ENCODE measurements at places on chromosomes 1 and 21. TPM values are rescaled to one million over a fixed set of nuclear protein-coding genes. Genes with fewer than 3 reads are reported as not detected.
A peak's percentile ranks its signal among the peaks of the same experiment; 100 is the strongest.

GRCh38 chr1:29290414-29290985 is 54.2 kb downstream of the PTPRU start:
- DNase-seq: no peak

DNA sequence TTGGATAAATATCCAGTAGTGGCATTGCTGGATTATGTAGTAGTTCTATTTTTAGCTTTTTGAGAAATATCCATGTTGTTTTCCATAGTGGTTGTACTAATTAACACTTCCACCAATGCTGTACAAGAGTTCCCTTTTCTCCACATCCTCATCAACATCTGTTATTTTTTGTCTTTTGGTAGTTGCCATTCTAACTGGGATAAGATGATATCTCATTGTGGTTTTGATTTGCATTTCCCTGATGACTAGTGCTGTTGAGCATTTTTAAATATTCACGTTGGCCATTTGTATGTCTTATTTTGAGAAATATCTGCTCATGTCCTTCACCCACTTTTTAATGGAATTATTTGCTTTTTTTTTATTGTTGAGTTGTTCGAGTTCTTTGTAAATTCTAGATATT is 183.9 kb downstream of the PTPRU start:
- DNase-seq: no peak

DNA sequence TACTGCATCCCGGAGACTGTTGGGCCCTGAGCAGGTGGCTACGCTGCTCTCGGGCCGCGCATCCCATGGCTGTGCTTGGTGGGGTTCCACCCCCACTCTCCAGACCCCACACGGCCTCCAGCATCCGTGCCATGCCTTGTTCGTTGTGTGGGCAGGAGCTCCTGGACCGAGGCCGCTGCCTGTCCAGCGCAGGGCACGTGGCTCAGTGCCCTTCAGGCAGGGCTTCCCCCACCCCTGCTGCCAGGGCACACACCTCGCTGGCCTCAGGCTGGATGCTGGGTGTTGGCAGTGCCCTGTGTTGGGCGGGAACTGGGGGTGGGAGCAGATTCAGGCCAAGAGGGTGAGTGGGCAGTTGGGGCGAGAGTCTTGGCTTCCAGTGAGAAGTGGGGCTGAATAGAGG is 9.9 kb downstream of the PRKCZ start:
- DNase-seq: no peak

GRCh38 chr1:228846952-228847351 is 111.7 kb downstream of the RHOU start:
- peak; percentile 60 for DNase-seq

DNA sequence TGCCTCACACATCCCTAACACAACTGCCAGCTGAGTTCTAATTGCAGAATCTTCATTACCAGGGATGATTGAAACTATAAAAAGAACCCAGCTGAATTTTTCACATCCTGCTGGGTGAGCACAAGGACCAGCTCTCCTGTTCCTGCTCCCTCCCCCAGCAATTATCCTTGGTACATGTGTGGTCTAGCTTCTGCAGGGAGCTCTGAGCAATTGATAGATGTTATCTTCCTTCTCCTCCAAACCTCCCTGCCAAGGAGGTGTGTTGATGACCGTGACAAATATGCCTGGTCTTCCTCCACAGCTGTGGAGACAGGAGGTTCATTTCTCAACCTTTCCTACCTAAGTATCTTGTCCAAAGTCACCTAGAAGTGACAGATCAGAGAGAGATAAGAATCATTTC is 65.3 kb upstream of the MAN1A2 start:
- DNase-seq: no peak

- no peak for DNase-seq
Observed at GRCh38 chr1:201358596-201358995, 18.9 kb downstream of the TNNT2 start.

- peak; percentile 93 for DNase-seq
Observed at GRCh38 chr1:31154632-31155215, 85.0 kb downstream of the NKAIN1 start.

- no peak for DNase-seq
Observed at GRCh38 chr21:23949493-23949892, 1657.8 kb downstream of the MRPL39 start.

GRCh38 chr1:9892563-9893528 is 17.2 kb downstream of the CTNNBIP1 start:
- no peak for DNase-seq

- DNase-seq: no peak
Observed at GRCh38 chr1:111082421-111083203, 57.3 kb downstream of the DRAM2 start.

GRCh38 chr1:152107984-152108881 is 7.0 kb downstream of the TCHH start:
- DNase-seq: no peak

GRCh38 chr1:225460737-225461532 is 33.1 kb upstream of the LBR start:
- DNase-seq: no peak

DNA sequence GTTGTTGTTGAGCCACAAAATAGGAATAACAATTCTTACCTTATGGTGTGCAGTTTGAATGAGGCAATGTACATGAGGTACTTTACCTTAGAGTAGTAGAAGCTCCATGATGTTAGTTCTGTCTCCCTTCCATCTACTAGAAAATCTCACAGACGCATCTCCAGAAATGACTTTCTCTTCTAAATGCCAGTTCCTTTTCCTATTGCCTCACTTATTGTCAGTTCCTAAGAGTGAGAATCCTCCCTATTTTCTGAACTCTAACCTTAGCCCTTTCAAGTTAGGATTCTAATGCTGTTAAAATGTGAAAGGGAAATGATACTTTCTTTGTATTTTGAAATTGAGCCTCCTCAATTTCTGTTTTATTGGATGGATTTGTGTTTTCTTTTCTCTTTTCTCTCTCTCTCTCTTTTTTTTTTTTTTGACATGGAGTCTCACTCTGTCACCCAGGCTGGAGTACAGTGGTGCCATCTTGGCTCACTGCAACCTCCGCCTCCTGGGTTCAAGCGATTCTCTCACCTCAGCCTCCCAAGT is 18.6 kb upstream of the MAPKAPK2 start:
- no peak for DNase-seq

GRCh38 chr1:119874186-119874585 is 22.1 kb downstream of the ADAM30 start:
- no peak for DNase-seq

- no peak for DNase-seq
Observed at GRCh38 chr1:206683313-206683712, 1.4 kb upstream of the MAPKAPK2 start.

DNA sequence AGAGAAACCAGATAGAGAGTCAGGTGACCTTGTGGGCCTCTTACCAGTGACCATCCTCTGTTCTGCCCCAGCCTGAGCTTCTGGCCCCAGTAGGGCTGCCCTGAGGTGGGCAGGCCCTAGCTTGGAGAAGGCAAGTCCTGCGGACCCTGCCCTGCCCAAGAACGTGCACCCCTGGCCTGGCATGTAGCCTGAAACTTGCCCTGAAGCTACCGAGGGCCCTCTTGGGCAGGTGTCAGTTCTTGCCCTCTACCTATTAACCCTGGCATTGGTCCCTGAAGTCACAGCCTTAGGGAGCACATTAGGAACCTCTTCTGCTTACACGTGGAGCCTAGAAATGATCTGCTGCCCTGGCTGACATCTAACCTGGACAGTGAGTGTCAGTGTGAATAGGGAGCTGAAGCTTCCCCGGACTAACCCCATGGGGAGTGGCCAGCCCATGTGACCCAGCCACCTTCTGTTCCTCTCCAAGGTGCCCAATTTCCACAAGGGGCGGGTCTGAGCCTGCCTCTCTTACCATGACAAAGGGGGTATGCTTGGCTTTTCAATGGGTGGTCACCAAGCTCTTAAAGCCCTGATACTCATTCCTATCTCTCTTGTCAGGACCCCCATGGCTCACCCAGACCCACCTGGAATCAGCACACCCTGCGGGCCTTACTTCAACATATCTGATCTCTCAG is 163.0 kb downstream of the ZSCAN20 start:
- DNase-seq: no peak

- no peak for DNase-seq
Observed at GRCh38 chr21:37804001-37804400, 112.3 kb downstream of the KCNJ6 start.

GRCh38 chr1:204349602-204350001 is 10.1 kb downstream of the PLEKHA6 start:
- DNase-seq: no peak

- DNase-seq: no peak
Observed at GRCh38 chr1:168824418-168825065, 95.5 kb upstream of the DPT start.

DNA sequence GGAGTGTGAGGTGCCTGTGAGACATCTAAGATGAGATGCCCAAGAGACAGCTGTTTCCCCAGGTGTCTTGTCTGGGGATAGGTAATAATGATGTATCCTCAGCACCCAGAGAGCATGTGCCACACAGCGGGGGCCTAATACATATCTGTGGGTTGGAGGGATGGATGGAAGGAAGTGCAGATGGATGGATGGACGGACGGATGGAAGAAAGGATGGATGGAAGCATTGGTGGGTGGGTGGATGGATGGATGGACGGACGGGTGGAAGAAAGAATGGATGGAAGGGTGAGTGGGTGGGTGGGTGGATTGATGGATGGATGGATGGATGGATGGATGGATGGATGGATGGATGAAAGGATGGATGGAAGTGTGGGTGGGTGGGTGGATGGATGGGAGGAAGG is 78.5 kb upstream of the EFHD2 start:
- DNase-seq: no peak

DNA sequence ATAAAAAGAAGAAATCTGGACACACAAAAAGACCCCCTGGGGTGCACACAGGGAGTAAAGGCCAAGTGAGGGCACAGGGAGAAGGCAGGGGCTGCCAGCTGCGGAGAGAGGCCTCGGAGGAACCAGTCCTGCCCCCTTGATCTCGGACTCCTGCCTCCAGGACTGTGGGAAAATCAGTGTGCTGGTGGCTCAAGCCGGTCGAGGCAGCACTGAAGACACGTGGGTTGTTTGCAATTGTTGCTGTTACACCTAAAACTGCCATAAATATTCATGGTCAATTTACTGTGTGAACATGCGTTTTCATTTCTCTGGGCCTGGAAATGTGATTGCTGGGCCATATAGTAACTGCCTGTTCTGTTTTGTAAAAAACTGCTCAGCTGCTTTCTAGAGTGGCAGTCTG is 18.5 kb downstream of the IBA57 start:
- no peak for DNase-seq

DNA sequence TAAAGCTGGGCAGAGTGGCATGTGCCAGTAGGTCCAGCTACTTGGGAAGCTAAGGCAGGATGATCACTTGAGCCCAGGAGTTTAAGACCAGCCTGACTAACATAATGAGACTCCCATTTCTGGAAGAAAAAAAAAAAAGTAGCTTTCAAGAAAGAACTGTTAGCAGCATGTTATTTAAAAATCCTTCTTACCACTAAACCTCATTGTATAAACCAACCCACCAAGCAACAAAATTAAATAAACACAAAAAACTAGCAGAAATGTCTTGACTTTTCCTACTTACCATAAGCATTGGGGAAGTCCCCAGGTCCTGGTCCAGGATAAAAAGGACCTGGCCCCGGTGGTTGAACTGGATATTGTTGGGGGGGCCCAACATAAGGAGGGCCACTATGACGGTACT is 192.9 kb upstream of the HP1BP3 start:
- no peak for DNase-seq

Gene MAEL
- 1.2 TPM for total RNA-seq

Gene CACNA1E
- total RNA-seq: 0.66 TPM

Gene CSF3R
- 6.6 TPM for total RNA-seq

Gene TIE1
- total RNA-seq: 24.4 TPM

Gene KCNJ6
- total RNA-seq: not detected

Gene CD247
- total RNA-seq: 0.26 TPM

Gene CYP4A11
- total RNA-seq: not detected

Gene CA6
- total RNA-seq: not detected

Gene ERRFI1
- total RNA-seq: 587 TPM

Gene PRKAA2
- 32.6 TPM for total RNA-seq

Gene GPR25
- total RNA-seq: not detected

Gene OR10Z1
- total RNA-seq: not detected

Measured in esophagus muscularis mucosa (tissue), 4 donors.